ENCODE measurements at places on chromosomes 1 and 21.

GRCh38 chr1:58062635-58063034 is 483.9 kb downstream of the OMA1 start:
- no peak for DNase-seq

- DNase-seq = no peak
Observed at GRCh38 chr21:34530261-34530660, 18.3 kb upstream of the KCNE1 start.

GRCh38 chr1:101291562-101292380 is 55.0 kb downstream of the S1PR1 start:
- no peak for DNase-seq

DNA sequence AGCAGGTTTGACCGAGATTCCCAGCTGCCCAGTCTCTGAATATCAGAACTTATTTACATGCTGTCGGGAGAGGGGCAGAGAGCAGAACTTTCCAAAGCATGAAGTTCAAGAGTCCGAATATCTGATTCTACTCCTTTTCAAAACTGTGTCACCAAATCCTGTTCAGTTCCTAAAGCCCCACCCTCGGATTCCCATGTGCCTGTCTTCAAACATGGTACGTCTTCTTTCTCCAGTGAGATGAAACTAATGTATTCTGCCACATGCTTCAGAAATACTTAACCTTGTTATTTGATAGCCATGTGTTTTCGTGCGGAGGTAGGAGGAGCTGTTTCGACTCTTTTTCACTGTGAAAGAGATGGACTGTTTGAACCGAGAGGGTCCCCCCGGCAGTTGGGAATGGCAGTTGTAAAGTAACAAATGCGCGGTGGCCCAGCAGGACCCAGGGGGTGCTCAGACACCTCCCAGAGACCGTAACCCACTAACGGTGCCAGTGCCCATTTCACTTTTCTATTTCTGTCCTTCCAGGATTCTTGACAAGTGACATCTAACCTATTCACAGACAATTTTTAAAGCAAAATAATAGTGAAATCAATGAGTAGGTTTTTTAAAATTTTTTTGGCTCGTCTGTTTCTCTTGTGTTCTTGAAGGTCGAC is 67.2 kb downstream of the ZBTB18 start:
- no peak for DNase-seq

GRCh38 chr1:156652131-156652991 is 10.4 kb downstream of the BCAN start:
- peak; percentile 50 for DNase-seq

GRCh38 chr1:113981962-113982931 is 3.0 kb downstream of the OLFML3 start:
- DNase-seq = no peak

DNA sequence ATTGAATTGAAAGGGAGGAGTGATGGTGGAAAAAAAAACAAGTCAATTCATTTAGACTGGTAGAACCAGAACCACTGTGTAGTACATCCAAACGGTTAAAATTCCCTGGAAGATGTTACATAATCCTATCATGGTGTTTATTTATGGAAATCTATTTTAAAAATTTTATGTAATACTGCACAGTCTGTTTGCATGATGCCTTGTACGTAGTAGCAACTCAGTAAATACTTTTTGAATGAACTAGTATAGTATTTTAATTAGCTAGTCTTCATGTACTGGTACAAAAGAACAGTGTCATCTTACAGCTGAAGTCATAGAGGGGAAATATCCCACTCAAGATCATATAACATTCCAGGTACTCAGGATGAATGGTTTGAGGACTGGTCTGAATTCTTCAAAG is 27.0 kb upstream of the IER5 start:
- DNase-seq = no peak

DNA sequence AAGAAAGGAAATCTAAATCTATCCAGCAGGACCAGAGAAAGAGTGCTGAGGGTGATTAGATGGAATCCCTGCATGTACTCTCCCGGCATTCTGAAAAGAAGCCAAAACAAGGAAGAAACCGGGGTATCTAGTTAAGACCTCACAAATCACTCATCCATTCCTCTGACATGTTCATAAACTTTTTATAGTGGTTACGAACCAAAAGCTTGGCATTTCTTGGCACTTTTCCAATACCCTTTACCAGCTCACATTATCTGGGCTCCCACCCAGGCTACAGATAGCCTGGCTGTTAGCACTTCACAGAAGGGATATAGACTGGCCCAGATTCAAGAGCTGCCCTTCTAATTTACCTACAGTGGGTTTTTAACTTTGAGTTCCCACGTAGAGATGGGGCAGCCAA is 1.8 kb upstream of the C1orf74 start:
- DNase-seq = no peak

DNA sequence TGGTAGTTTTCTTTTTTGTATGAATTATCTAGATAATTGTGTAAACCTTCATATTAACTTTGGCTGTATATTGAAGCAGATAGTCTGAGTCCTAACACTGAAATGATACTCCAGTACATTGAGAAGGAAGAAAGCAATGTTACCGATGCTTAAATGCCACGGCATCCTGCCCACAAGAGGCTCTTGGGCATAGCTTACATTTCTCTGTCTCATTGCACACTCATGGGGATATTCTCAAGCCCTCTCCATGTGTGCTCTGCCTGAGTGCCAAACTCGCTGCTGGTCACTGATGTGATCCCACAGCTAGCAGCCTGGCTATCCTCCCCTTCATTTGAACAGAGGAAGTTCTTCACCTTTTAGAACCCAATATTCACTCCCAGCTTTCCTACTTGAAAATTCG is 179.4 kb downstream of the TGFB2 start:
- no peak for DNase-seq

GRCh38 chr1:23996700-23997229 is 16.6 kb upstream of the SRSF10 start:
- DNase-seq = no peak

- no peak for DNase-seq
Observed at GRCh38 chr1:173253046-173253445, 45.9 kb upstream of the TNFSF4 start.

GRCh38 chr21:45257673-45258341 is 29.9 kb downstream of the POFUT2 start:
- DNase-seq = no peak

DNA sequence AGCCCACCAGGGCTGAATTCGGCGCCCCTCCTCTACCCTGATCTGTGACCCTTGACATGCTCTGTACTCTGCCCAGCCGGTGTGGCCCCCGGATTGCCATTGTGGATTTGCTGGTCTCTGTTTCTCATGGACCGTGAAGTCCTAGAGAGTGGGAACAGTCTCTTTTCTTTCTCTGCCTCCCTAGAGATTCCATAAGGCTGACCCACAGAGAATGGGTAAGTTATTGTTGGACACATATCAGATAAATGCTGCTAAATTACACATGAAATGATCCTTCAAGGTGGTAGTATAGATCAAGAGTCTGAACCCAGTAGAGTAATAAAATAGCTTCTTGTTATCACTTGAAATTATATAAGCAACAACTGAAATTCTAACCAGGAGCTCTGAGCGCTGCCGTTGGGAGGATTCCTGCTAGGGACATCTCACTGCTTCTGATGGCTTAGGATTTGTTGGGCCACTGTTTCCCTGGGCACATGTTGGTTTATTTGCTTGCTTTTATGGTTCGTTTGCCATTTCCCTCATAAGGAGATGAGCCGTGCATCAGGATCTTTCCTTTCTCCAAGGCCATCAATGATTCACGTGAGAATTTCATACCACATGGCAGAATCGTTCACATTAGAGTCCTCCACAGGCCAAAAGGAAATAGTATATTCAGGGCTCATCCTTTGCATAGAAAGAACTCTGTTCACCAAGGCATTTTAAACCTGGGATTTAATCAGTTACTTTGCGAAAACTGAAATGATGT is 111.9 kb downstream of the ZBTB18 start:
- DNase-seq = no peak

GRCh38 chr1:233945573-233945972 is 41.1 kb downstream of the SLC35F3 start:
- DNase-seq = no peak

- DNase-seq = peak; percentile 43
Observed at GRCh38 chr1:239976130-239976968, 115.3 kb upstream of the FMN2 start.

- DNase-seq = no peak
Observed at GRCh38 chr1:190328361-190328760, 149.3 kb downstream of the BRINP3 start.

DNA sequence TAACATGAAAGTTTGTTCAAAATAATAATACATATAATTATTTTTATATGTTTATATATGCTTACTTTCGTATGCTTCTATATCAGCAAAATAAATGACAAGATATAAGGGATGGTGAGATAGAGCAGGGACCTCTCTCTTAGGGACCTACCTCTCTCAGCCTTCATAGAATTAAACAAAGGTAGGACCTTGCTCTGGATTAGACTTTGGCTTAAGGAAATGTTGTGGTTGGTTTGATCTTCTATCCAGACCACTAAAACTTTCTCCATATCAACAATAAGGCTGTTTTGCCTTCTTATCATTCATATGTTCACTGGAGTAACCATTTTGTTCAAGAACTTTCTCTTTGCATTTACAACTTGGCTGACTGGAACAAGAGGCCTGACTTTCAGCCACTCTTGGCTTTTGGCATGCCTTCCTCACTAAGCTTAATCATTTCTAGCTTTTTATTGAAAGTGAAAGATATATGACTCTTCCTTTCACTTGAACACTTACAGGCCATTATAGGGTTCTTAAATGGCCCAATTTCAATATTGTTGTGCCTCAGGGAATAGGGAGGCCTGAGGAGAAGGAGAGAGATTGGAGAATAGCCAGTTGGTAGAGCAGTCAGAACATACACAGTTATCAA is 14.4 kb downstream of the FRRS1 start:
- no peak for DNase-seq

GRCh38 chr1:154729031-154729442 is 121.1 kb upstream of the ADAR start:
- no peak for DNase-seq

GRCh38 chr1:55124470-55124869 is 85.1 kb downstream of the PCSK9 start:
- DNase-seq = no peak

- DNase-seq = no peak
Observed at GRCh38 chr1:187513190-187513589, 684.4 kb downstream of the PLA2G4A start.

Measured in activated naive CD8-positive, alpha-beta T cell treated with anti-CD3 and anti-CD28 coated beads, Interleukin-2, amount 10 ng/mL, durations not matched to agents 7 days and 5 days (primary cell).